ENCODE measurements at places on chromosomes 13 and 19.

- DNase-seq, result no peak
Measured at GRCh38 chr19:51739466-51740213, 12.0 kb downstream of the FPR1 start.

- no peak for DNase-seq
Measured at GRCh38 chr13:40271931-40272775, 394.3 kb downstream of the FOXO1 start.

DNA sequence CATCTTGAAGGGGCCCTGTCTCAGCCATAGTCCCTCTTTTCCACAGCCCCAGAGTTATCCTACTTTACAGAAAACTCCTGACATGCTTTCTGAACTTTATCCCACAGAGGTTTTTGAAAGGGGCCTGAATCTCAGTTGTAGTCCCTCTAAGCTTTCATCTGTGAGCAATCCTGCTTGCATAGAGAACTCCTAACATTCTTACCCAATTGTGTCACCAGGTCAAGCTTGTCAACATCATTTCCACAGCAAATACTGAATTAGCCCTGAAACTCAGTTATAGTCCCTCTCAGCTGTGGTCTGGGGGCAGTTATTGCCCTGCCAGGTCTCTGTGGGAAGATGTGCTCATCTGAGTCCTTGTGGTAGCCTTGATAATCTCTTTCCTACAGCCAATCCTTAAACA lies 2190.3 kb upstream of the PCDH20 start:
- DNase-seq, result no peak

- DNase-seq, result no peak
Measured at GRCh38 chr13:97726664-97727280, 226.7 kb upstream of the IPO5 start.

DNA sequence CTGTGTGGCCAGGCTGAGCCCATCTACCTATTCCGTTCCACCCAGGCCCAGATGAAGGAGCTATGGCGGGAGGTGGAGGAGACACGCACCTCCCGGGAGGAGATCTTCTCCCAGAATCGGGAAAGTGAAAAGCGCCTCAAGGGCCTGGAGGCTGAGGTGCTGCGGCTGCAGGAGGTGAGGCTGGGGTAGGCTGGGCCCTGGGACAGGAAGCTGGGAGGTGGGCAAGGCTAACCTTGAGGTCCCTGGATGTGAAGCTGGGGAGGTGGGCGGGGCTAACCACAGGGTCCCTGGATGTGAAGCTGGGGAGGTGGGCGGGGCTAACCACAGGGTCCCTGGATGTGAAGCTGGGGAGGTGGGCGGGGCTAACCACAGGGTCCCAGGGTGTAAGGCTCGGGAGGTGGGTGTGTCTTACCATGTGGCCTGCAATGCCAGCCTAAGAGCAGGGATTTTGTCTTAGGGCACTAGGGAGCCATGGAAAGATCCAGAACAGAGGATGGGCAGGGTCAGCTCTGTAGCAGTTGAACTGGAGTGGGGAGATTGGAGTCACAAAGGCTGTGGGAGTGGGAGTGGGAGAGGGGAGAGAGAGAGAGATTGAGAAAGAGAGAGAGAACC lies 36.9 kb downstream of the KCNC3 start:
- DNase-seq, result no peak
